ENCODE measurements at places on chromosomes 3 and 15.

DNA sequence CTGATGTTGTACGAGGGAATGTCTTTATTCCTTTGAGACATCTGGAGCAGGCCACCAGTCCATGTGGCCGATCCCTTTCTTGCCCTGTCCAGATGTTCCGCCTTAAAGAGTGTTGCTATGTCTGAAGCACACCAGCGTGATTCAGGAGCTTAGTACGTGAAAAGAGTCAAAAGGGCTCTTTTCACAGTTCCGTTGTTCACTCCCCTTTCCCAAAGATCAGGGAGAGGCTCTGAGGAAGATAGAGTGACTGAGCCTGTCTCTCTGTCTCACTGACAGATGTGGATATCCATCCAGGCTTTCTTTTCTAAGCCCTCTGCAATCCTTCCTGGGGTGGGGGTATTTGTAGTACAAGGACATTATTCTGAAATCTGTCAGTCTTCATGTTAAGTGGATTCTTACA is 262.5 kb upstream of the LRTM1 start:
- no peak for DNase-seq

DNA sequence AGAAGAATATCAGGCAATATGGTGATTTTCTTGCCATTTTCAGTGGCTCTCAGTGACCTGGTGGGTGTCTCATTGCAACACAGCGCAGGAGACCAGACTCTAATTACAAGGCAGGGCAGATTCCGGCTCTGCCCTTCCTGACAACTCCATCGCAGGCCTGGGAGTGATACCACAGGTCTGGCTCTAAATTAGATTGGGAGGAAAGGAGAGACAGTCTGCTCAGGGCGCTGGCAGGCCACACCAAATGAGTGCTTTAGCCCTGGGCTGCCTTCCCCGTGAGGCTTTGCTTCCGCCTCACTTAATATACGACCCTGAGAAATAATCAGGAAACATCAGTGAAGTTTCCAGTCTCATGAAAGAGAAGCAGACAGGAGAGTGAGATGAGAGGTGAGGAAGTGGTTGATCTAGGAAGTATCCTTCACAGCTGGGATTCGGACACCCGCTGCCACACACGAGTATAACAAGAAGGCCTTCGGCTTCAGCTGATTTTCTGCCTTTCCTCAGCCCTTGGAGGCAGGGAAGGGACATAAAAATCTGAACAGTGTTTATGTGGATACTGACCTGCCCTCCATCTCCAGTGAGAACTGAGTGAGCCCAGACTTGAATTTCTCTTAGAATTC is 73.7 kb upstream of the PROK2 start:
- DNase-seq, result no peak

DNA sequence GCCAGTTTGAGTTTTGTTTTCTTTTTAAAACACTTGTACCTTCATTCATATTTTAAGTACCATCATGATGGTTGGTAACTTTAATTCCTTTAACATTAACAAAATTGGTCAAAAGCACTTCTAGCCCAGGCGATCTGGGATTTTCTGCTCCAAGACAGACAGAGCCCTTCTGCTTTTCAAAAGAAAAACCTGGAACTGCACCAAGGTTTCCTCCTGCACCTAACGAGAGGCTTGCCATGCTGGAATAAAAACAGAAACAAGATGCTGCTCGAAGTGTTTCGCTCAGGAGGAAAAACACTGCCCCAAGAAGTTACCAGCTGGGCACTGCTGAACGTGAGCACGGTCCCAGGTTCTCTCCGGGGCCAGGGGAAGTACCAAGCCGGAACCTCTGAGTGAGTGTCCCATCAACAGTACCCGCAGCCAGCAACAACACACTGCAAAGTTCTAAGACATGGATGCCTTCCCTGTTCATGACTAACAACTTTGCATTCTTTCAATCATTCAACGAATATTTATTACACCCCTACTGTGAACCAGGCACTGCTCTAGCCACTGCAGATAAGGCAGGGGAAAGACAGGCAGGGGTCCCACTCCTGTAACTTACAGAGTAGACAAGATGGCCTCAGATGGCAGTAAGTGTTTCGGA is 98.8 kb downstream of the XXYLT1 start:
- DNase-seq, result no peak

- DNase-seq, result no peak
Observed at GRCh38 chr3:185200639-185201038, 47.8 kb upstream of the C3orf70 start.

GRCh38 chr3:32958509-32958908 is 7.1 kb downstream of the CCR4 start:
- no peak for DNase-seq

- DNase-seq, result no peak
Observed at GRCh38 chr3:58414538-58415197, 19.0 kb downstream of the PDHB start.

GRCh38 chr3:188090620-188091309 is 63.2 kb upstream of the LPP start:
- DNase-seq, result no peak

GRCh38 chr3:123229145-123229544 is 27.4 kb downstream of the SEC22A start:
- DNase-seq, result no peak

GRCh38 chr3:50950591-50950990 is 275.9 kb downstream of the DOCK3 start:
- no peak for DNase-seq

- no peak for DNase-seq
Observed at GRCh38 chr3:153889905-153890334, 231.3 kb upstream of the ARHGEF26 start.

GRCh38 chr3:177475356-177475665 is 278.0 kb upstream of the TBL1XR1 start:
- no peak for DNase-seq

DNA sequence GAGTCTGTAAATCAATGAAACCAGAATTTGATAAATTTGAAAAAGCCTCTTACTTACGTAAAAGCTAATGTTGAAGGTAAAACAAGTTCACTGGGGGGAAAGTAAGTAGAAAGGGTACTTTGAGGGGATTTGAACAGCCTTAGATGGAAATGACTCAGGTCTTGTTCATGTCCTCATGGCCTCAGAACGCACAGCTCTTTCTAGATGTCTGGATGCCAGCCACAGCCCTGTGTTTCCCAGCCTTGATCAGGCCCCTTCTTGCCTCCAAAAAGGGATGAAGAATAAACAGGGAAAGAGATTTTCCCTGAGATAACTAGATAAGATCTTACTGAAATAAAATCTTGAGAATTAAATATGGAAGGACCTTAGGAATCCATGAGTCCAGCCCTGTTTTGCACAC is 237.1 kb upstream of the GOLGA6L4 start:
- DNase-seq, result no peak

GRCh38 chr3:177693616-177694264 is 496.5 kb upstream of the TBL1XR1 start:
- DNase-seq, result no peak

GRCh38 chr3:78761126-78761525 is 1006.7 kb downstream of the ROBO1 start:
- DNase-seq, result no peak

DNA sequence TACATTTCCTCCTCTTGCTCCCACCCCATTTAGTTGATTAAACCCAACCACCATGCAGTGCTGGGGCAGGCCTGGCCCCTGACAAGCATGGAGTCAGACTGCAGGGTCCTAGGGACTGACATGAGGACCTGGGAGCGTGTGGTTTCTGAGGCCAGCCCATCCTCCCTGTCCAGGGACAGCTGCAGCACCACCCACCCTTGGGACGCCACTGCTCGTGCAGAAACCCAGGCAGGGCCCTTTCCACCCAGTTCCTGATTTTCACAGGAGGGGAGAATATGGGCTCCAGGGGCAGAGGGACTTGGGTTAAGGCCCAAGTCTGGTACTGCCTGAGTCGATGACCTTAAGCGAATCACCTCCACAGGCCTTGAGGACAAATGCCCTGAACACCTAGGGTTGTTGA is 23.7 kb downstream of the PLXND1 start:
- DNase-seq, result no peak

GRCh38 chr3:167941234-167941995 is 154.3 kb downstream of the GOLIM4 start:
- no peak for DNase-seq

GRCh38 chr3:173943264-173943663 is 545.7 kb downstream of the NLGN1 start:
- no peak for DNase-seq

DNA sequence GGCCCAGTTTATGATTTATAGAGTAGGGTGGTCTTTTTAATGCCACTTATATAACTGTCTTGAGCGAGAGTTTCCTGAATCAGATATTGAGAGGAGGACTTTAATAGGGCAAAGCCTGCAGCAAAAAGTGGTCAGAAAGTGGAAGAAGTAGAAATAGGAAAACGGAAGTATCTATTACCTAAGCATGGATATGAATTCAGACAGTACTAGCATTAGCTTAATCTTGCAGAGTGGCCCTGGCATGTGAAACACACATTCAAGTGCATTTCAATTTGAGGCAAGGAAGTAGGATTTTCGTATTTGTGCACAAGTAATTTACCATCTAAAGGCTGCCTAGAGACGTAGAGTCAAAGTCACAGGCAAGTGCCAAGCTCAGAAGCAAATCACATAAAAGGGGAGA is 622.3 kb downstream of the DIPK2A start:
- no peak for DNase-seq

GRCh38 chr15:34018021-34018645 is 20.9 kb downstream of the AVEN start:
- no peak for DNase-seq

- DNase-seq, result no peak
Observed at GRCh38 chr15:90774731-90775514, 57.8 kb downstream of the BLM start.

GRCh38 chr3:64644483-64644882 is 43.3 kb downstream of the ADAMTS9 start:
- DNase-seq, result no peak

GRCh38 chr3:152100491-152101132 is 168.1 kb upstream of the MBNL1 start:
- no peak for DNase-seq

- no peak for DNase-seq
Observed at GRCh38 chr15:70382009-70382749, 284.5 kb upstream of the TLE3 start.

- DNase-seq, result no peak
Observed at GRCh38 chr3:191792580-191792979, 331.6 kb downstream of the PYDC2 start.

DNA sequence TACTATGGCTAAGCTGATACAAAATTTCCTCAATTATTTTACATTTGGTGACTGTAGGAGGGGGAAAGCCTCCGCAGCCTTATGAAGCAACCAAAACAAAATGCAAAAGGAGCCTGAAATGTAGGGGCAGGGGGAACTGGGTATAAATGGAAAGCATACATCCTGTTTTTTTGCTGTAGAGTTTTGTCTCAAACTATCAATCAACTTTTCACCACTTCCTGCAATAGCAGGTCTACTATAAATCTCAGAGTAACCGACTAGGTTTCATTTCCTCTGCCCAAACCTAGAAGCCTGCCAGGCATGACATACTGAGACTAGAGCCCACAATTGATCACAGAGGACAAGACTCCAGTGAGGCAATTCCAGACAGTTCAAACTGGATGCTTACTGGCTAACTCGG is 91.3 kb downstream of the SHQ1 start:
- DNase-seq, result no peak

DNA sequence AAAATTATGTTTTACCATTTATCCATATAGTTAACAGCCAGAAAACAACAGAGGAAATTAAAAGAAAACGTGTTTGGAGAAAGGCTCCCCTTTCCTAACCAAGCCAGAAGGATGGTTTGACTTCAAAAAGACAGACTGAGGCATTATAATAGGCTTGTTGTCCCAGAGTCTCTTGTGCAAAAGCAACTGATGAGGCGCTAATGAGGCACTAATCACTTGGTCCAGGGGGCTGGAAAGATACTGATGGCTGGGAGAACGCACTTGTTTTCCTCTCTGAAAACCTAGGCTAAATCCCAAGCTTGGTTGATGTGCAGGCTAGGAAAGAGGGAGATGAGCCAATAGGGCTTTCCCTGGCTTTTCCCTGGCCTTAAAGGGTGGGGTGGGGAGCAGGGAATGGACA is 389.6 kb downstream of the NTRK3 start:
- no peak for DNase-seq

DNA sequence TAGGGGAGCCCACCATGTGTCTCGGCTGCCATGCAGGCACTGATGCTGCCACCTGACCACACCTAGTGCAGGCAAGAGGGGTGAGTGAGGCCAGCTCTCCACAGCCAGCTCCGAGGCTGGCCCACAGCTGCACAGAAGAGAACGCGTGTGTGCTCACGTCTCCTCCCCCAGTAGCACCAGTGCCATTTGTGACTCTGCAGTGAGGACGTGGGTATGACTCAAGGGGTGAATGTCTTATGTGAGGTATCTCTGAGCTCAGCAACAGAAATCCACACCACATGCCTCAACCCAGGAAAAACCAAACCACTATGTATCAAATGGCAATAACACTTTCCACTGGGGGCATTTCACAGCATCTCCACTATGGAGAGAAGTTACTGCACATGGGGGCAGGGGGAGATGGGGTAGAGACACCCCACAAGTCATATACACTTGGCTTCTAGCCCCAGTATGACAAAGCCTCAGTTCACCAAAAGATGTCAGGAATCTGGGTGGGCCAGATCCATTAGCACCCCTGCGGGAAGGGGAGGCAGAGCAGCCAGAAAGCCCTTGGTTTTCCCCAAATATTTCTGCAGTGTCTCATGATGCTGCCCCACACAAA is 87.6 kb downstream of the LRIG1 start:
- no peak for DNase-seq

GRCh38 chr3:125123451-125124305 is 67.9 kb upstream of the HEG1 start:
- DNase-seq, result no peak

DNA sequence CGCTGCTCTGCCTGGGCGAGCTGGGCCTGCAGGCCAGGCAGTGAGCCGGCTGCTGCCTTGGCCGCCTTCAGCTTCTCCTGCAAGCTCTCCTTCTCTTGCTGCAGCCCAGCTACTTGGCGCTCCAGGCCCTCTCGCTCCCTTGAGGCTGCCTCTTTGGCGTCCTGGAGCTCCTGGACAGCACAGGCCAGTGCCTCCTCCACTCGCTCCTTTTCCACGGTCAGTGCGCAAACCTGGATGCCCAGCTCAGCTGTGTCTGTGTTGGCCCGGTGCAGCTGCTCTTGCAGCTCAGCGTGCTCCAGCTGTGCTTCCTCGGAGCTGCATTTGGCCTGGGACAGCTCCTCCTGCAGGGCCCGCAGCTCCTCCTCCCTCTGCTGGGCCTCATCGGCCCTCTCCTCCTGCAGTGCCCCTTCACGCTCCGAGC is 23.1 kb downstream of the CXCR6 start:
- DNase-seq, result no peak

GRCh38 chr3:95184038-95184437 is 1121.2 kb downstream of the NSUN3 start:
- no peak for DNase-seq

GRCh38 chr3:38726751-38727150 is 77.3 kb upstream of the SCN5A start:
- no peak for DNase-seq

- DNase-seq, result no peak
Observed at GRCh38 chr3:10180738-10181295, 16.1 kb downstream of the IRAK2 start.

GRCh38 chr15:29911705-29912104 is 89.4 kb upstream of the TJP1 start:
- DNase-seq, result no peak
